Camera-type eye (tissue), 1 donor: ENCODE measurements at places on chromosomes 3 and 15. TPM values are rescaled to one million over a fixed set of nuclear protein-coding genes. Genes with fewer than 3 reads are reported as not detected.

The P2RY1 gene
- 47.6 TPM for total RNA-seq

The ASB14 gene
- 0.33 TPM for total RNA-seq

The TRH gene
- total RNA-seq, result 14.0 TPM

The ARIH2 gene
- 109 TPM for total RNA-seq

The CPA3 gene
- total RNA-seq, result 8.6 TPM
